ENCODE measurements at places on chromosomes 2 and 18.

GRCh38 chr2:217660423-217660822 is 342.4 kb downstream of the TNS1 start:
- H3K27me3 ChIP-seq = peaks cover 2% of the 10 kb centered on the region
- no peak overlapping the region for H3K27ac ChIP-seq
- H3K36me3 ChIP-seq = no peaks in the 10 kb centered on the region

DNA sequence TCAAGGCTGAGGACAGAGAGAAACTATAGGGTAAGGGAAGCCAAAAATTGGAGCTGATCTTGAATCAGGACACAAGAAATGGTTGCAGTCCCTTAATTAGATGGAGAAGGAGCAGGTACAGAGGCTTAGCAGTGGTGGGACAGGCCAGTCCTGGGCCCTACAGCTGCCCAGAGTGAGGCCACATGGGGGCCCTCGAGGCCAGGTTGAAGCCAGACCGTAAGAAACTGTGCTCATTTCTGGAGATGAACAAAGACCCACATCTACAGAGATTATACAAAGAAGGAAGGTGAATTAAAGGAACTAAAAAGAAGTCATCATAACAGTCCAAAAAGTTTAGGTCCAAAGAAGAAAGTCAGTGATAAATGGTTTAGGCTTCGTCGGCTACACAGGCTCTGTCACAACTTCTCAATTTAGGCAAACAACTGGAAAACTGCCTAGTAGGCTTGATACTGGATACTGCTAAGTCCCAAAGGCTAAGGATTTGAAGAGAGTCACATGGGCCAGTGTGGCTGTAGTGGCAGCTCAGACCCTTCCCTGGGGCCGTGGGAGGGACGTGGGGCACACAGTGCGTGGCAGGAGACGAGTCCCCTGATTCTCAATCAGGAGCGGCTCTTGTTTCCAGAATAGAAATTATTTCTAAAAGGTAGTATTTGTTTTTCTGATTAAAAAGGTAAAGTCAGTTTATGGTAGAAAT is 50.4 kb upstream of the CNGA3 start:
- no peak overlapping the region for H3K27ac ChIP-seq
- H3K27me3 ChIP-seq = peaks cover 22% of the 10 kb centered on the region
- no peak for DNase-seq
- H3K4me3 ChIP-seq = no peak overlapping the region
- H3K4me1 ChIP-seq = no peaks in the 10 kb centered on the region

- peaks cover 32% of the 10 kb centered on the region for H3K36me3 ChIP-seq
- H3K4me1 ChIP-seq = no peaks in the 10 kb centered on the region
- no peaks in the 10 kb centered on the region for H3K27me3 ChIP-seq
- no peak overlapping the region for H3K4me3 ChIP-seq
- H3K27ac ChIP-seq = no peak overlapping the region
- DNase-seq = no peak
Measured at GRCh38 chr2:3434654-3435053, 55.2 kb downstream of the TRAPPC12 start.

DNA sequence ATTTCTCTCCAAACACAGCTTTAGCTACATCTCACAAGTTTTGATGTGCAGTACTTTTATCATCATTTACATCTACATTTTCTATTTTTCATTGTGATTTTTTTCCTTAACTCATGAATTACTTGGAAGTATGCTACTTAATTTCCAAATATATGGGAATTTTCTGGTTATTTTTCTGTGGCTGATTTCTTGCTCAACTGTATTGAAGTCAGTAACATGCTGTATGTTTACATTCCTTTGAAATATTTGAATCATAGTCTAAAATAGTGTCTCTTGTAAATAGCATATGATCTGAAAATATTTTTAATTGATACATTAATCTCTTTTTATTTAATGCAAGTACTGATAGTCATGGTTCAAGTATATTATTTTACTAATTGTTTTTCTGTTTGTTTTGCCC is 26.0 kb upstream of the GALNT5 start:
- H3K36me3 ChIP-seq = no peaks in the 10 kb centered on the region
- no peaks in the 10 kb centered on the region for H3K4me1 ChIP-seq
- DNase-seq = no peak
- no peaks in the 10 kb centered on the region for H3K27me3 ChIP-seq
- no peak overlapping the region for H3K27ac ChIP-seq

GRCh38 chr18:31072175-31072574 is 29.6 kb upstream of the DSC3 start:
- no peak overlapping the region for H3K27ac ChIP-seq
- no peak for DNase-seq
- no peaks in the 10 kb centered on the region for H3K4me1 ChIP-seq
- no peak overlapping the region for H3K4me3 ChIP-seq

DNA sequence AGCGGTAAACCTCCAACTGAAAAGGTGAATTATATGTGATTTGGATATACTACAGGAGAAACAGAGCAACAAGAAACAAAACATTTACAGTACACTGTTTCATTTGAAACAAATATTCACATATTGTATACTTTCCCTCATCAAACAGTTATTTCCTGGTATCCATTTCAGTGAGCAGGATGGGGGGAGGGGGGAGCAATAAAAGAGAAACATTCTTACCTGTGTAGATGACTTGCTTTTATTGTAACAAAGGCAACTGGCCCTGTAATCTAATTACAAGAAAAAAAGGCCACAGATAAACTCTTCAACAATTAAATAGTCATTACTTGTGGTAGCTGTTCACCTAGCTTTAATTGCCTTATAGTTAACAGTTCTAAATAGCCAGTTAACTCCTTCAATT is 3.9 kb upstream of the PPP1CB start:
- H3K27me3 ChIP-seq = no peaks in the 10 kb centered on the region
- no peaks in the 10 kb centered on the region for H3K36me3 ChIP-seq

- no peaks in the 10 kb centered on the region for H3K4me1 ChIP-seq
- H3K27ac ChIP-seq = no peak overlapping the region
- no peaks in the 10 kb centered on the region for H3K36me3 ChIP-seq
- no peak overlapping the region for H3K4me3 ChIP-seq
- DNase-seq = no peak
- no peaks in the 10 kb centered on the region for H3K27me3 ChIP-seq
Measured at GRCh38 chr18:41553716-41554115, 401.3 kb upstream of the PIK3C3 start.

DNA sequence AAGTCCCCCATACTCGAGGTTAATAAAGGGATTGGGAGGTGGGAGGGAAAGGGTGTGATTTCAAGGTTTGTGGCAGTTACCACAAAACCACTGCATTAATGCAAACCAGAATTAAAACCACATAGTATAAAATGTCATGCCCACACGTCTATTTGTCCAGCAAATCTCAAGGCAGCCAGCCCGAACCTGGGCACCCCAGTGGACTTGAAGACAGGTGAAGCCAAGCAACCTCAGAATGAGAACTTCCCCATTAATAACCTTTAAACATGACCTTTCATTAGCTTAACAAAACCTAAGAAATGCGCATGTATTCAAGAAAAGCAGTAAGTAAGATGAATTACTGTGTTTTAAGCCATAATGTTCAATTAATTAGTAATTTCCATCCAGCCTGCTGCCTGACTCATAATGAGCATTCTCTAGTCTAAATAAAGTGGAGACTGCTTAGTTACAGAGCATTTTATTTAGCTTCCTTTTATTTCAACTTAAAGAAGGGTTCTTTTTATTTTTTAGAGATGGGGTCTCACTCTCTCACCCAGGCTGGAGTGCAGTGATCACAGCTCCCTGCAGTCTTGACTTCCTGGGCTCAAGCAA is 229.6 kb downstream of the FAM210A start:
- DNase-seq = no peak
- no peak overlapping the region for H3K4me3 ChIP-seq
- peaks cover 27% of the 10 kb centered on the region for H3K4me1 ChIP-seq
- H3K36me3 ChIP-seq = no peaks in the 10 kb centered on the region
- H3K27ac ChIP-seq = no peak overlapping the region
- no peaks in the 10 kb centered on the region for H3K27me3 ChIP-seq

DNA sequence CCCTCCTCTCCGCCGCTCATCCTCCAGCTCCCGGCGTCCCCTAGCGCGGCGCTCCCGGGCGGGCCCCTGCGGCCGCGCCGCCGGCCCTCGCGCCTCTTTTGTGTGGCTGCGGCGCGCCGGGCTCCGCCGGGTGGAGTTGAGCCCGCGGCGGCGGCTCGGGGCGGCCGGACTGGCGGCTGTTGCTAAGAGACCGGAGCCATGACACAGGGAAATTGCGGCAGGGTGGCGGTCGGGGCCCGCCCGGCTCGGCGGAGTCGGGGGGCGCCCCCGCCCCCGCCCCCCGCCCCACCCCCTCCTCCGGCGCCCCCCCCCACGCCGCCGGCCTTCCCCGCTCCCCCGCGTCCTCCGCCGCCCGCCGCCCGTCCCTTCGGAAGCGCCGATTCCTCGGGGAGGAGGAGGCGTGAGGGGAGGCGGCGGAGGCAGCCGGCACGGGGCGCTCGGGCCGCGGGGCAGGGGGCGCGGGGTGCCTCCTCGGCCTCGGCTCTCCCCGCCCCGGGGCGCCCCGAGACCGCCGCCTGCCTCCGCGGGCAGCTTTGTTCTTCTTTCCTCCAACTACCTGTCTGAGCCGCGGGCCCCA is at the start of gene TMEM200C:
Gene TMEM200C, minus strand, starts transcription at position 224 of the 577 bp plus-strand sequence. CDS start 3,459 bp downstream, outside the sequence.
- H3K27me3 ChIP-seq = peaks cover 36% of the 10 kb centered on the region
- peak within 1 kb of the TSS; percentile 64 for H3K4me3 ChIP-seq
- DNase-seq = no peak

- H3K4me1 ChIP-seq = no peaks in the 10 kb centered on the region
- peak; percentile 16 for DNase-seq
- H3K36me3 ChIP-seq = no peaks in the 10 kb centered on the region
- no peak overlapping the region for H3K4me3 ChIP-seq
Measured at GRCh38 chr2:164456619-164457018, 164.7 kb downstream of the GRB14 start.

DNA sequence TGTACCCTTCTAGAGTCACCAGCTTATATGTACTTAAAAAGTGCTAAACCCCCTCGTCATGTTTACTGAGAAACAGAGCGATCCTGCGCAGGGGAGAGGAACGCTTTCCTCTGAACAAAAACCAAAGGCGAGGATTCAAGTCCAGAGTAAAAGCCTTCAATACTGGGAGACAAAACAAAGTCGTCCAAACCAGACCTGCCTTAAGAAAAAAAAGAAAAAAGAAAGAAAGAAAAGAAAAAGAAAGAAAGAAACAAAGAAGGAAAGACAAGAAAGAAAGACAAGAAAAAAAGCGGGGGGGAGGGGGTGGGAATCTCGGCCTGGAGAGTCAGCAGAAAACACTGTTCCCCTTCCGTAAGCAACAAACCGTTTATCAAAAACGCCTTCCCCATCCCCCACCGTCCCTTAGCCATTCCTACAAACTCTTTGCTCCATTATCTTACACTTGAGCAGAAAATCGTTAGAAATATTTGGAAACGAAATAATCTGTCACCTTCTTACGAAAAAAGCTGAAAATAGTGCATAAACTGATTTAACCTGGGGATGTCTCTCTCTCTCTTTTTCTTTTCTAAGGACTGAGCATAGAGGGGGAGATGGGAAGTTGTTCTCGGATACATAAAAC is 3.3 kb downstream of the PTGR3 start:
- no peak overlapping the region for H3K27ac ChIP-seq
- H3K36me3 ChIP-seq = no peaks in the 10 kb centered on the region
- H3K4me1 ChIP-seq = peaks cover 34% of the 10 kb centered on the region
- H3K4me3 ChIP-seq = peak overlapping the region; percentile 70
- H3K27me3 ChIP-seq = no peaks in the 10 kb centered on the region
- no peak for DNase-seq

DNA sequence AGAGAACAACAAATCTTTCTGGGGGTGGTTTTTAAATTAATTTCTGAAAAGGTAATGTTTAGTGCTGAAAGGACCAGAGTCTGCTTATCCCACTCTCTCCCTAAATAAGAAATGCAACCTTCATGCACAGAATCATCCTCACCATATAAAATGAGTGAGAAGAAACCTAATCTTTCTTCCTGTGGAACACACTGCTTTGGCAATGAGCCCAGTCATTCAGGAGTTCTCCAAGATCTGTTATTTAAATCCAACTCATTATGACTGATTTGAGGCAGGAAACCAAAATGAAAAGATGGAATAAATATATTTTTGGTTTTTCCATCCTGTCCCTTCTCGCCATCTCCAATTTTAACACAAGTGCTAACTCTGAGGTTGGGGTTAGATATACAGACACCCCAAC is 228.3 kb downstream of the SRBD1 start:
- peaks cover 4% of the 10 kb centered on the region for H3K36me3 ChIP-seq
- no peaks in the 10 kb centered on the region for H3K4me1 ChIP-seq
- DNase-seq = no peak
- no peaks in the 10 kb centered on the region for H3K27me3 ChIP-seq
- no peak overlapping the region for H3K27ac ChIP-seq

DNA sequence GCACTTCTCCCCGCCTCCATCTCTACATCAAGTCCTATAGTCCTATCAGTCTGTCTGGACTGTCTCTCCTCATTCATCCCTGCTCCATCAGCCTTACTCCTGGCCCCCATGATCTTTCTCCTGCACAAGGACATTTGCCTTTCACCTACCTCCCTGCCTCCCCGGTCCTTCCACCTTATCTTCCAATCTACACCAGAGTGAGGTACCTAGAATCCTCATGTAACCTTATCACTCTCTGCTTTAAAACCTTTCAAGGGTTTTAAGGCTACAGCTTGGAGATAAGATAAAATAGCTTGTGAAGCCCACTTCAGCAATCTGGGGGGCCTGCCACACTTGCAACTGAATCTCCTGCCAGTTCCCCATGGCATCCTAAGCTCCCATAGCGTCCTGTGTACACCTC is 12.8 kb downstream of the CDC42EP3 start:
- no peaks in the 10 kb centered on the region for H3K27me3 ChIP-seq
- peaks cover 8% of the 10 kb centered on the region for H3K4me1 ChIP-seq
- peaks cover 7% of the 10 kb centered on the region for H3K36me3 ChIP-seq
- H3K4me3 ChIP-seq = no peak overlapping the region
- no peak for DNase-seq

DNA sequence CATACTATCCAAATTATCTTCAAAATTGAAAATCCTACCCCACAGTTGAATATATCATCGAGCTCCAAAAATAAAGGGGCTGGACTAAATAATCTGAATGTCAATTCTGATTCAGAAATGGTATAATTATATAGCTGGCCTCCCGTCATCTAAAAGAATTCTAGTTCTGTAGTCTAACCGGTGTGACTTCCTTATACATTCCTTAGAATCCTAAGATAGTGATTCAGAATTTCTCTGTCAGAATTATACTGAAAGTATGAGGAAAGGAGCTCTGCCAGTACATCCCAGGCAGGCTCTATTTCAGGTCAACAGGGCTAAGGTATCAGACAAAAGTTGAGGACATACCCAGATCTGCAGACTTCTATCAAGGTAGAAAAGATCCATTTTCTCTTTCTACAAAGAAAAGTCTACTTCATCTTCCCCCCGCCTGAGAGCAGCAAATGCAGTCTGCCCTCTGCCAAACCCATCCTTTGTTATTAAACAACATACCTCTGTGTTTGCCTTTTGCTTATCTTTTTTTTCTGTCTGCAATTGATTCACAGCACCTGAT is 128.5 kb downstream of the METTL4 start:
- no peaks in the 10 kb centered on the region for H3K4me1 ChIP-seq
- H3K4me3 ChIP-seq = no peak overlapping the region
- no peak overlapping the region for H3K27ac ChIP-seq
- no peaks in the 10 kb centered on the region for H3K27me3 ChIP-seq
- no peaks in the 10 kb centered on the region for H3K36me3 ChIP-seq
- no peak for DNase-seq

DNA sequence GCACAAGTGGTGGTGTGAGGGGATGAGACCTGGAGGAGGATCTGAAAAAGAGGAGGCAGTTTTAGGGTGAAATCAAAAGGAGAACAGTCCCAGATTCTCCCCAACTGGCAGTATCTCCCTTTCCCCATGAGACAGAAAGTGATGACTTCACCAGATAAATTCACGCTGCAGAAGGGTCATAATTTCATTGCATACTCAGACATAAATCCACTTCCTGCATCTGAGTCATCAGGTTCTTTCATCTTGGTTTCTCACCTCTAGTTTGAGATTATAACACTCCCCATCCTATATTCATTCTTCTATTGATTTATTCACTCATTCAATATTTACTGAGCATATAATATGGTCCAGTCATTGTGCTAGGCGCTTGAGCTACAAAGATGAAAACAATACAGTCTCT is 64.7 kb downstream of the CCDC148 start:
- H3K27me3 ChIP-seq = no peaks in the 10 kb centered on the region
- H3K4me1 ChIP-seq = no peaks in the 10 kb centered on the region
- no peak overlapping the region for H3K27ac ChIP-seq
- no peak for DNase-seq
